ENCODE measurements at places on chromosomes 5 and 9.

GRCh38 chr5:32109236-32109635 lies 64.9 kb downstream of the GOLPH3 start:
- no peak for DNase-seq

- no peak for DNase-seq
Observed at GRCh38 chr5:150644514-150644913, 4.1 kb downstream of the SYNPO start.

DNA sequence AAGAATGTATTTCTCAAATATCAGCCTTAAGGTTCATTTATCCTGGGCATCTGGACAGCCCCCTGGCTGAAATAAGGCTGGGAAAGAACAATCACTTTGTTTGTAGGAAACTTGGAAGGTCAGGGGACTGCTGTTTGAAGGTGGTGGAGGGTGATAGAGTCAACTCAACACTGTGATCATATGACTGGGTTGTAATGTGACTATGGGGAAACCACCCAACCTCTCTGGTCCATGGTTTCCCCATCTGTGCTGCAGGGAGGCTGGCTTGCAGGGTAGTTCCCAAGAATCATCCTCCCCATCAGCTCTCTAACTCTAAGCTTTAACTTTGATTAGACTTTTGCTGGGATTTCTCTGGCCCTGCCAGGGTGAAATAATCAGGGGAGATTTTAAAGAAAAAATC lies 10.0 kb downstream of the INSYN2B start:
- no peak for DNase-seq

DNA sequence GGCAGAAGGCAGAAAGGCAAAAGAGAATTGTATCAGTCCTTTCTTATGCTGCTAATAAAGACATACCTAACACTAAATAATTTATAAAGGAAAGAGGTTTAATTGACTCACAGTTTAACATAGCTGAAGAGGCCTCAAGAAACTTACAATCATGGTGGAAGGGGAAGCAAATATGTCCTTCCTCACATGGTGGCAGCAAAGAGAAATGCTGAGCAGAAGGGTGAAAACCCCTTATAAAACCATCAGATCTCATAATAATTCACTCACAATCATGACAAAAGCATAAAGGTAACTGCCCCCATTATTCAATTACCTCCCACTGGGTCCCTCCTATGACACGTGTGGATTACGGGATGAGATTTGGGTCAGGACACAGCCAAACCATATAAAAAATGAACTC lies 312.5 kb upstream of the PTGER4 start:
- DNase-seq = no peak

GRCh38 chr9:134329576-134329855 lies 3.3 kb downstream of the RXRA start:
- no peak for DNase-seq

DNA sequence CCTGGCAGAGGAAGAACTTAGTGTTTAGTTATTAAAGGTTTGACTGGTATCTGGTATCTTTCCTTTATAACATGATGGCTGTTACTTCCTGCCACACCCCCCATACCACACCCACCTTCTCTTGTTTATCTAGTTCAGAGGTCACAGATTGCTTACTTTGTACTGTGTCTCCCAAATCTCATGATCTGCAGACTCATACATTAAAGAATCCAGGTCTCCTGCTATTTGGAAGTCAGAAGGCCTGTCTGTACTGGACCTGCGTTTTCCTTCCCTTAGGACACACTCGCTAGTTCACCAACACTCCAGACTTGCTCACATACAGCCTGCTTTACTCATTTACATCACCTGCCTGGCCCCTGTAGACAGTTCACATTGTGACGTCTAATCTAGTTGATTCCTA lies 39.3 kb downstream of the NUDT12 start:
- no peak for DNase-seq

GRCh38 chr5:14211818-14212803 lies 69.0 kb downstream of the TRIO start:
- DNase-seq = no peak

DNA sequence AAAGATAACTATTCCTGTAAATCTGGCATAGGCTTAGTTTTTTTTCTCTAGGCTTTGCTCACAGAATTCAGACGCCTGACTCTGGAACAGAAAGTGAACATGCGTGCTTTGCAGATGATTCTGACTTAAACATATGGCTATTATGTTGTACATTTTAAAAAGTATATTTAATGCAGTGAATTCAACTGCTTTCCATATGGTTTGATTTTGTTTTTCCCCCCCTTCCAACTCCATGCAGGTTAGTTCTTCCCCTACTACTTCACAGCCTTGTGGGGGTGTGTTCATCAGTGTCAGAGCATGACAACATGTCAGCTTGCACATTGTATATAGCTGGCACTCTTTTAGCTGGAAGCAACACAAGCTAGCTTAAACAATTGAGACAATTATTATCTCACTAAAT lies 226.8 kb downstream of the TMEM167A start:
- no peak for DNase-seq

DNA sequence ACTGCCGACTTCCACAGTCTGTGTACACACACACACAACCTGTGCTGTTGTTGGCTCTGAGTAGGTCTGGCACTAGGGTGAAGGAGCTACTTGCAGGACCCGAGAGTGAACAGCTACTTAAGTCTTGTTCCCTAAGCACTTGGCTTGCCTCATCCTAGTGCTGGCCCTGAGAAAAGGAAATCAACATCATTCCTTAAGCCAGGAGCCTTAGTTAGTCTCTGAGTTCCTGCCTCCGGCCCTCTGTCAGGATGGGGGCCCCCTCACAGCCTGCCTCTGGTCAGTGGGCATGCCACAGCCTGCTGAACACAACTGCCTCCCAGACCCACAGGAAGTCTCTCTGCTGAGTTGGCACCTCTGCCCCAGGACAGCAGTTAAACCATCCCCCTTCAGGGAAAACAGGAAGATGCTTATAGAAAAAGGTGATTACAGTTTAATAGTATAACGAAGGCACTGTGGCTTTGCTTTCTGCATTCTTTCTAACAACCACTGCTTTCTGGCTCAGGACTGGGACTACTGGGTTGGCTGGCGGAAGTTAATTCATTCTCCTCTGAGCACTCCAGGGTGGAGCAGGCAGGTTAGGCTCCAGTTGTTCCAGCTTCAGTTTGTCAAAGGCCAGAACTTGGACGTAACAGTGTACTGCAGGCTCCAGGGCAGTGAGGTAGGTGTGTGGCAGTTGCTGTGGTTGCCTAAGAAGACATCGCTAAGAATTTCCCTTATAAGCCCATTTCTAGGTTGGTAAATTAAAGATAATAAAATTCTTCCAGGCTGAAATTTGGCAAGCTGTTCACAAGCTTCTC lies 2.8 kb downstream of the MAMDC2 start:
- no peak for DNase-seq

GRCh38 chr5:111066261-111066938 lies 5.1 kb upstream of the TSLP start:
- DNase-seq = peak; percentile 60

DNA sequence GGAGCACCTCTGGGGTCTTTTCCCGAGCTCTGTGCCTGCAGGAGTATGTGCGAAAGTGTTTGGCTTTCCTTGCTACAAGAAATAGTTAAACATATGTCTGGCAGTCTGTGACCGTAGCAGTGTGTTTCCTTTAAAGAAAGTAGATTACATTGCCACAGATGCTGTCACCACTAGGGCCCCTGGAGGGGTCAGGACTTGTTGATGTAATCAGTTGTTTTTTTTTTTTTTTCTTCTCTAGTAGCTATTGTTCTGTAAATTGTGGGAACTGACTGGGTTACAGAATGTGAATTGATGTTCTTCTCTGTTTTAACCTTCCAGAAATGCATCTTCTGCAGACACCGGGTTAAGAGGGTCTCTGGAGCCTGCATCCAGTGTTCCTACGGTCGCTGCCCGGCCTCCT lies 345.6 kb downstream of the KDM4C start:
- no peak for DNase-seq

- DNase-seq = no peak
Observed at GRCh38 chr5:116709082-116709481, 134.5 kb upstream of the SEMA6A start.

DNA sequence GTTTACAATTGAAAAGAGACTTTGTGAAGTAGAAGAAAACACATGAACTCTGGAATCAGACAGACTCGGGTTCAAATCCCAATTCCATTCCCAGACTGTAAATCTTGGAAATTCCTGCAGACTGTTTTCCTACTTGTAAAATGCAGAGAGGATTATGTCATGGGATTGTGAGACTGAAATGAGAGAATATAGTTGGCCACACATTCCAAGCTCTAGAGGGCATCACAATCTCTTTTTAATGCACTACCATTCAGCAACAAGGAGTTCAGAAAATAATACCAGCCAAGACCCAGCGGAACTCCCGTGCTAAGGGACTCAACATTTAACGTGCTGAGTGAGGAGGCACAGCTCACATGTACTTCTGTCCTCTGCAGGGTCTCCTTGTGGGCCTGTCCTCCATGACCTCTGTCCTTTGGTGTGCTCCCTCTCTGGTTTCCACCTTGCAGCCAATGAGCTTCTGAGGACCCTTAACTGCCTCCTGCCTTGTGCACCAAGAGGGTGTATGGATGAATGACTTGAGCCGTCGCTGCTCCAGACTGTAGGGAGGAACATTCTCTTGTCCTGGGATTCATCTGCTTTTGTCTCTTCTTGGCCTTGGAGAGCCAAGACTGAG lies 263.5 kb downstream of the NTRK2 start:
- no peak for DNase-seq

DNA sequence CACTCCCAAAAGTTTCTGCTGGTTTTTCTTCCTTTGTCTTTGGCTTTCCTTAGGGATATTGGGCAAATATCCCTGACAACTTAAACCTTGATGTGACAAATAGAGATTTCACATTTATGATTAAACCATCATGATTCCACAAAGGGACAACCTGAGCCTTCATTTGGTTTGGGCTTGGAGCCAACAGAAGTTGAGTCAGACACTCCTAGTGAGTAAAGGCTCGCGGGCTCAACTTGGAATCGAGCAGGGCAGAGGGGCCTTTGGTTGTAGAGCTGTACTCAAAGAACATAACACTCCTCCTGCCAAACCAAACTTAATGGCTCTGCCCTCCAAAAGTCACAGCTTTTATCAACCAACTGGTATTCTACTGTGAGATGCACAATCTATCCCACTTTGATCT lies 290.2 kb upstream of the MAP3K1 start:
- DNase-seq = no peak

GRCh38 chr9:109556061-109556460 lies 58.0 kb upstream of the PTPN3 start:
- DNase-seq = no peak

- DNase-seq = no peak
Observed at GRCh38 chr5:140246378-140247122, 56.4 kb downstream of the PFDN1 start.

GRCh38 chr5:90932052-90932699 lies 373.6 kb downstream of the ADGRV1 start:
- DNase-seq = peak; percentile 91

- DNase-seq = peak; percentile 45
Observed at GRCh38 chr9:78121488-78121887, 89.9 kb upstream of the GNAQ start.

GRCh38 chr9:113948891-113949570 lies 72.9 kb downstream of the ZNF618 start:
- no peak for DNase-seq

DNA sequence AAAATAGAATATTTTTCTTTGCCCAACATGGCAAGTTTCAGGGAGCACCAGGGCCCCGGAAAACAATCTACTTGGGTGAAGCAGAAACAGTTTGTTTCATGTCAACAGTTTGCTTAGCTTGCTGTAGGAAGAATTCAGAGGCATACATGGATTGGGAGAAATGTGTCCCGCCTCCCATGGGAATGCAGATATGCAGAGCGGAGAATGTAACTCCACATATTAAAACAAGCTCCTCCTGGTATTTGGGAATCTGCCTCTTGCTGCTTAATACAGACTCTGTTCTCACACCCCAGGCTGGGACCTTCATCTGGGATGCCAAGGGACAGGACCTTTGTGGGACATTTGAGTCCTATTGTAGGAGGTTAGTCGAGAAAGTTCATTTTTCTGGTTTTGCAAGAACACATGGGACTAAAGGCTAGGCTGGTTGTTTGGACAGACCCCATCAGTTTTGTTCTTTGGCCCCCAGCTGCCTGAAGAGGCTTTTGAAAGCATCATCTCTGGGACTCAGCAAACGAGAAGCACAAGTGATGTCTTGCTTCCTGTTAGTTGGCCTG lies 220.5 kb upstream of the ADRA1B start:
- no peak for DNase-seq

GRCh38 chr5:67453111-67453905 lies 256.7 kb upstream of the CD180 start:
- DNase-seq = no peak

DNA sequence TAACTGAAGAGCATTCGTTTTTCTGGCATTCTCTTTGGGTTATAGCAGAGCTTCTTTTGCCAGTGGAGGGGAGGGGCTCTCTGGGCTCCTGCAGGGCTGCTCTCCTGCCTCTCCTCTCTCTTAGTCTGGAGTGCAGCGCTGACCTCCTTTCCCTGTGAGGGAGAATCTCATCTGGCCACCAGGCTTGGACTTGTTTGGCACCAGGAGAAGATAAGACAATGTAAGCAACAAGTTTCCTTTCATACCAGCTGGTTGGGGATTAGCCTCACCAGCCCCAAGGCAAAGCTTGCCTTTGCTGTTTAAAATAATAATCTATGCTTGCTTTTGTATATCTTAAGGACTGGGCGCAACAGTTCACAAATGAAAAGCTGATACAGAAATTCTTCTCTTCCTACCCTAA lies 196.4 kb downstream of the TLE4 start:
- no peak for DNase-seq

- DNase-seq = no peak
Observed at GRCh38 chr9:124251204-124251603, 6.5 kb upstream of the NEK6 start.

- peak; percentile 9 for DNase-seq
Observed at GRCh38 chr9:108761655-108762347, 94.0 kb downstream of the ACTL7B start.

DNA sequence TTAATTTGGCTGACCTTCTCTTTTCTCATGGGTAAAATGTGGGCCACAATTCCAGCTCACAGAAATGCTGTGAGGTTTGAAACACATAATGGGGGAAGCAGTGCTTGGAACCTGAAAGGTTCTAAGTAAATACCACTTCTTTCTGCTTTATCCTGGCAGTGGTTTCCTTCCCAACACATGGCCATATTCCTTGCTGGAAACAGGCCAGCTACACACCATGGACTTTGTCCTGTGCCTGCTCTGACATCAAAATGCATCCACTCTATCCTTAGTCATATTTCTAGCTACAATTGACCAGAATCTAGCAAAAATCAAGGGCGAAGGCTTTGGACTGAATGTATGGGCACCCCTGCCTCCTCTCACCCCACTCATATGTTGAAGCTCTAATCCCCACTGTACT lies 93.1 kb upstream of the TRPC7 start:
- DNase-seq = no peak
